ENCODE measurements at places on chromosomes 7 and 10. TPM values are rescaled to one million over a fixed set of nuclear protein-coding genes. Genes with fewer than 3 reads are reported as not detected.
A peak's percentile ranks its signal among the peaks of the same experiment; 100 is the strongest.

- DNase-seq = no peak
These were observed 331.5 kb upstream of the RNF32 start for GRCh38 chr7:156309016-156309620.

- DNase-seq = peak; percentile 8
These were observed 233.6 kb downstream of the BAMBI start for GRCh38 chr10:28910956-28911355.

DNA sequence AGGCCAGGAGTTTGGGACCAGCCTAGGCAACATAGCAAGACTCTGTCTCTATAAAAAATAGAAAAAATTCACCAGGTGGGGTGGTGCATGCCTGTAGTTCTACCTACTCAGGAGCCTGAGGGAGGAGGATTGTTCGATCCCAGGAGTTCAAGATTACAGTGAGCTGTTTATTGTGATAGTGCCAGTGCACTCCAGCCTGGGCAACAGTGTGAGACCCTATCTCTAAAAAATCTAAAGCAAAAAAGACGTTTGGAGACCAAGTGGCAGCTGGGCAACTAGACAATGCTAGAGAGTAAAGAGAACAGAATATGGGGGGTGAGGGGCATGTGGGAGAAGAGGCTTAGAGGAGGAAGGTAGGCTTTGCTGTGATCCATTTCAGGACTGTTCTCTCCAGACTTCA lies 1.4 kb downstream of the PDSS1 start:
- DNase-seq = no peak

GRCh38 chr7:5510426-5511045 lies 86.9 kb upstream of the TNRC18 start:
- no peak for DNase-seq

DNA sequence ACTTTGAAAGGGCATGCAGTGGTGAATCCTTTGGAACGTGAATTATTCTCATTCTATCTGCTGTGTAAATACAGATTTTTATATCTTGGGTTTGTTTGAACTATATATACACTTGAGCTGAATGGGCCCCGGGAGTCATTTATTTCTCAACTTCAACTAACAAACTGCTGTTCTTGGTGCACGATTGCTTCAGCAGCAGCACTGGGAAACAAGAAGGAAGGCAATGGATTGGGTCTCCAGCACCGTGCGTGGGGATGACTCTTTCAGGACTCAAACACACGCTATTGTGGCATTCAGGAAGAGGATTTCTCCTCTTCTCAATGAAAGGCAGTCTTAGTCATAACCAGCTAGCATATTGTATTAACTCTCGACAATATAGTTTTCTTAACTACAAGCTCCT lies 226.0 kb upstream of the NFE2L3 start:
- DNase-seq = no peak

Gene GPR158
- total RNA-seq = 0.10 TPM

Gene LAMB1
- 212 TPM for total RNA-seq

- DNase-seq = no peak
These were observed 25.8 kb upstream of the PCGF5 start for GRCh38 chr10:91194497-91195179.

Gene NEUROG3
- total RNA-seq = not detected

- no peak for DNase-seq
These were observed 673.8 kb downstream of the INHBA start for GRCh38 chr7:41029072-41029499.

DNA sequence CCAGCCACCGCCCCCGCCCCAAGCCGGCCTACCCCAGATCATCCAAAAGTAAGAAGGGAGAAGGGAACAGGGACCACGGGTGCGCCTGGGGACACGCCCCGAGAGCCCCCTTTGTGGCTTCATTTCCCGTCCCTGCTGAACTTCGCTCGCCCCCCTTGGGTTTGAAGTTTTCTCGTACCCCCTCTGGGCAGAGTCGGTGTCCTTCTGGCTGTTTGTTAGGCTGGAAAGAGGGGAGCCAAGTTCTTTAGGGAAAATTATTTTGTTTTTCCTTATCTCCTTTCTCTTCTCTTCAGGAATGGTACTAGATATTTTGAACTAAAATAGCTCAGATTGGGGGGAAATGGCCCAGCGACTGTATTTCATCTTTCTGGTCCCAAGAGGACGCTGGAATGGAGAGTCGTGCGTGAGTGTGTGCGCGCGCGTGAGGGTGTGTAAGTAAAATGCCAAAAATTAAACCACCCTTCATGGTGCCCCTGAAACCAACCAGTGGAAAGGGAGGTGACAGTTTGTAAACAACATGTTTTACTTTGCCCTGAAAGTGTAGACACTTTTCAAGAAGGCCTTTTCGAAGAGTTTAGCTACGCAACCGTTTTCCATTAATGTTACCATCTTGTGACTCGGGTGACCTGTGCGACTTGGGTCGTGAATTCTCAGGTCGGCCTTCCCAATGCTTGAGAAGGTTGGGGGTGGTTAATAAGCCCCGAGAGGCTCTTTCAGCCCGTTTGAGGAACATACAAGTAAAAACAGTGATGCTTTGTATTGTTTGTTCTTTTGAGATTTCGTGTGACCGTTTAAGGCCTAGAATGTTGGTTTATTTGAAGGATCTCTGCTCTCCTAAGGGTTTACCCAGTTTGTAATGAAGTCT lies 694 bp downstream of the RBM20 start:
- DNase-seq = no peak

DNA sequence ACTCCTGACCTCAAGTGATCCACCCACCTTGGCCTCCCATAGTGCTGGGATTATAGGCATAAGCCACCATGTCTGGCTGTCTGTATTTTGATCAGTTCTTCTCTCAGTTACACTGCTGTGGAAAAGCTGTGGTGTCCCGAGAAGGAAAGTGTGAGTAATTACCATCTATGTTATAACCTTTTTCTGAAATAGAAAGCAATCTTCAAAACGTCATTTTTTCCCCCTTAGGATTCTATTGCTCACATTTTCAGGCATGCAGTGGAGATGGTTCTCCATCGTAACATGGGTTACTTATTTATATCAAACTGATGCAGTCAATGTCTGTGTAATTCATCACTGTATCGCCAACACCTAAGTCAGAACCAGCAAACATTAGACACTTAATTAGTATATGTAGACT lies 103.5 kb upstream of the FAM3C start:
- no peak for DNase-seq

GRCh38 chr10:47225219-47225927 lies 74.6 kb upstream of the GDF10 start:
- DNase-seq = no peak

Gene MYL10
- total RNA-seq = 3.2 TPM

Gene C7orf25
- total RNA-seq = 2.9 TPM

Gene RHOBTB1
- 22.8 TPM for total RNA-seq

GRCh38 chr7:43482679-43483252 lies 100.1 kb upstream of the STK17A start:
- DNase-seq = no peak

Gene C10orf67
- total RNA-seq = 0.30 TPM

DNA sequence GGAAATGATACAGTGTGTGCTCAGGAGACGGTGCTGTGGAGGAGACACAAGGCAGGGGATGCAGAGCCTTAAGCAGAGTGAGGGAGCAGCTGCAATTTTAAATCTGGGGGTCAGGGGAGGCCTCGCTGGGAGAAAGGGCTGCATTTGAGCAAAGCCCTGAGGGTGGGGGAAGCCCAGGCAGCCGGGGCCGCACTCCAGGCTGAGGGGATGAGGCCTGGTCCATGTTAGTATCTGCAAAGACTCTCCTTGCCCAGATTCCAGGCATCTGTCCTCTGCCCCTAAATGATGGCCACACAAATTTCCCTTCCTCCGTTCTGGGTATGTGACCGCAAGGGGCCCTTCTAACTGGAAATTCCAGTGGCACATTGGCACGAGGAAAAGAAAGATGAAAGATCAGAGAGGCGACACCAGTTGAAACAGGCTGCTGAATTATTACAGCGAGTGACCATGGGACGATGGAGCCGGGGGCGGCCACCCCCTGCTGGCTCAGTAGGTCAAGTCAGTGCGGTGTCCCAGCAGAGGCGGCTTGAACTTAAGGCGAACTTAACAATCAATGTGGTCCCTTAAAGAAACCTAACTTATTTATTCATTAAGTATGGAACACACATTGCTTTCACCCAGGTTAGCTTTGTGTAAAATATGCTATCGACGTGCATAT lies 62.3 kb upstream of the KAT6B start:
- no peak for DNase-seq

Gene NXPH1
- total RNA-seq = 0.10 TPM

GRCh38 chr10:71467569-71468362 lies 71.0 kb downstream of the CDH23 start:
- no peak for DNase-seq

- DNase-seq = no peak
These were observed 10.4 kb upstream of the USP54 start for GRCh38 chr10:73601486-73601921.

GRCh38 chr10:80524190-80524909 lies 13.4 kb upstream of the SH2D4B start:
- no peak for DNase-seq

DNA sequence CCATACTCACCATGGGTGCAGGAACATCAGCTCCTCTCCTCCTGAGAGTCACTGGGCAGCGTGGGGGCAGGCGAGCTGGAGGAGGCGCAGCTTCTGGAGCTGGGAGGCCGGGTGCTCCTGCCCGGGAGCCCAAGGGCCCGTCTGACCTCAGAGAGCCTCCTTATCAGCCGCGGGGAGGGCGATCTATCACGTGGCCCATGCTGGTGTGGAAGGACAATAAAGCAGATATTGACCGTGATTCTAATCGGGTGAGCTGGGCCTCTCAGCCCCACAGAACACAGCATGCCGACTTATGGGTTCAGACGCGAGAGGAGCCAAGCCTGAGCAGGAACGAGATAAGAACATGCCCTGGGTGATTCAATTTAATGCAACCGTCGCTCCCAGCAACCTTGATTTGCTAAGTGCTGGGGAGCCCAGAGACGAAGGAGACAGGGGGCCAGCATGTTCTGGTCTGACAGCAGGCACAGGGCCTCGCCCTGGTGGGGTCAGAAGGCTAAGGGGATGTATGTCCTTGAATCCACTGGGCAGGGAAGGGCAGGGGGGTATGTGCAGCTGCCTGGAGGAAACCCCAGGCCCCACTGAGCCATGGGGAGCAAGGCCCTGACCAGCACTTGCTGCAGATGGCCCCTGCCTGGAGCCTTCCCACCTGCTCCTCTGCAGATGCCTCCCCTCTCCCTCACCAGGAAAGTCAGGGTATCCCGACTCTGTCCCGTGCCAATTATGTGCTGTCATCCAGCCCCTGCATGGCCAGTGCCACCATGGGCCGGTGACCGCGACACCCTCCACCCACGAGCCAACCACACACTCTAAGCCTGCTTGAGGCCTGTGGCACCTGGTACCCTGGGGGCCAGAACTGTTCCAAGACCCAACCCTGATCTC lies 95.3 kb upstream of the RET start:
- no peak for DNase-seq

GRCh38 chr10:115164220-115164619 lies 71.1 kb downstream of the ATRNL1 start:
- no peak for DNase-seq

DNA sequence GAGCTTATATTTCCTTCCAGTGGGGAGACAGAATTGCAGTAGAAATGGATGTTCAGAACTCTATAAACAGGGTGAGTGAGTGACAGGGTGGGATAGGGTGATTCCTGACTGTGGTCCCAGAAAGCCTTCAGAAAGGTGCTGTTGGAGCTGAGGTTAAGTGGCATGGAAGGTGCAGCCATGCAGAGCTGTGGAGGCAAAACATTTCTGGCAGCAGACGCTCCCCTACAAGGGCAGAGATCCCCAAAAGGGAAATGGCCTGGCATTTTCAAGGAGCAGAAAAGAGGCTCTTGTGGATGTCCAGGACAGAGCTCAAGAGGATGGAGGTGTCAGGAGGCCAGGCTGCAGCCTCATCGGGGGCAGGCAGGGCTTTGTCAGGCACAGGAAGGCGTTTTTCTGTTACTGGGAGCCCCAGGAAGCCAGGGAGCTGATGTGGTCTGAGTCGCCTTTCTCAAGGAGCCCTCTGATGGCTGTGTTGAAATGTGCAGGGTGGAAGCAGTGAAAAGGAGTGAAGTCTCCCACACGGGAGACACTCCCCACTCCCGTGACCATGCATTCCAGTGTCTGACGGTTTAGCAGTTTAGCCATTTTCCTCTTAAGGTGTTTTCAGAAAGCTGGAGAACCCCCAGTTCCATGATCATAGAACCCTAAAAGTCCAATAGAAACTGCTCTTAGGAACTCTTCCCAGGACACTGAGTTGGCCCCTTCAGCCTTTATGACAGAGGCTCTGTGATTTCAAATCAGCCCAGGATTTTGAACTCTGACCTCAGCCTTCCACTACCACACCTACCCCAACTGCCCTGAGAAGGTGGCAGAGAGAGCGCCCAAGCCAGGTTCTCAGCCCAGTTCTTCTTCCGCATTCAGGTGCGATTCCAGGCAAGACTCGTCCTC lies 96.2 kb downstream of the C10orf105 start:
- DNase-seq = no peak

GRCh38 chr7:87047-87446 lies 105.3 kb upstream of the FAM20C start:
- DNase-seq = no peak

DNA sequence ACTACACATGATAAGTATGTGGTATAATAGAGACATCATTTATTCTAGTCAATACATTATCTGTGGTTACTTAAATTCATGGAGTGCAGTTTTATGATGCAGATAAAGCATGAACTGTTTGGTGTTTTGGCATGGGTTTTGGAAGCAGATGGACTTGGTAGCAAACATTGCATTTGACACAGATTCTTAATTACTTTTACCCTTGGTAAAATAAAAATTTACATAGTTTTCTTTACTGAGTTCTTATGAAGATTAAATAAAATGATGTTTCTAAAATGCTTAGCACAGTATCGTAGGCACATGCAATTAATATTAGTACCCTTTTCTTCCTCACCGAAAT lies 92.0 kb downstream of the ABCA13 start:
- DNase-seq = no peak

DNA sequence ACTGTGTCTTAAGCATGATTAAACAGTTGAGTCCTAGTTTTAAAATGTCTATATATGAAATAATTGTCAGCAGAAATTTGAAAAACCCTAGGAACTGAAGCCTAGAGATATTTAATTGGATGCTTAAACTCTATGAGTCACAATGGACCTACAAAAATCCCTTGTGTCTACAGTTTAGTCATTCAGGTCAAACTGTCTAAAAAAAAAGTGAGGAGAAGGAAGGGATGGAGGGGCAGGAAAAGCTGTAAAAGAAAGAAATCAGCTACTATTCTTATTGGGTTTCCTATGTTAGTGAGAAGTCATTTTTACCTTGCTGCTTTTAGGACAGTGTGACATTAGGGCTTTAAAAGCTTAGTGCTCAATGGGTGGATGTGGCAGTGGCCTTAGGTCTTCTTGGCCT lies 406.1 kb upstream of the FZD8 start:
- no peak for DNase-seq

GRCh38 chr10:61257956-61258496 lies 195.2 kb downstream of the TMEM26 start:
- DNase-seq = no peak

DNA sequence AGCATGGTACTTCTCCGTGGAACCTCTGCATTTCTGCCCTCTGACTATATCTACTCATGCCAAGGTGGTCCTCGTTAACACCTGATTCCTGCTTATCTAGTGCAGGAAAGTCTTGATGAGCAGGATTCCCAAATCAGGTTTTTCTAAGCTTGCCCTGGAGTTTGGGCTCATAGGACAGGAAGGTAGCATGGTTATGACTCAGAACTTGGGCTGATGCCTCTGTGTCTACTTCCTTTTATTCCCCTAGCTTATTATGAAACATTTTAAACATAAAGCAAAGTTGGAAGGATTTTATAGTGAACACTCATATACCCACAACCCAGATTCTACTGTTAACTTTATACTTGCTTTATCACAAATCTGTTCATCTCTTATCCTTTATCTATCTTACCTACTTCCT lies 5.6 kb downstream of the SUFU start:
- DNase-seq = no peak
